ENCODE measurements at places on chromosomes 1 and 21.
A peak's percentile ranks its signal among the peaks of the same experiment; 100 is the strongest.

- H3K36me3 ChIP-seq: no peaks in the 10 kb centered on the region
- no peak overlapping the region for H3K27ac ChIP-seq
- no peaks in the 10 kb centered on the region for H3K4me1 ChIP-seq
- H3K27me3 ChIP-seq: peaks cover 10% of the 10 kb centered on the region
These were observed 6.4 kb downstream of the GABRD start for GRCh38 chr1:2025491-2025981.

DNA sequence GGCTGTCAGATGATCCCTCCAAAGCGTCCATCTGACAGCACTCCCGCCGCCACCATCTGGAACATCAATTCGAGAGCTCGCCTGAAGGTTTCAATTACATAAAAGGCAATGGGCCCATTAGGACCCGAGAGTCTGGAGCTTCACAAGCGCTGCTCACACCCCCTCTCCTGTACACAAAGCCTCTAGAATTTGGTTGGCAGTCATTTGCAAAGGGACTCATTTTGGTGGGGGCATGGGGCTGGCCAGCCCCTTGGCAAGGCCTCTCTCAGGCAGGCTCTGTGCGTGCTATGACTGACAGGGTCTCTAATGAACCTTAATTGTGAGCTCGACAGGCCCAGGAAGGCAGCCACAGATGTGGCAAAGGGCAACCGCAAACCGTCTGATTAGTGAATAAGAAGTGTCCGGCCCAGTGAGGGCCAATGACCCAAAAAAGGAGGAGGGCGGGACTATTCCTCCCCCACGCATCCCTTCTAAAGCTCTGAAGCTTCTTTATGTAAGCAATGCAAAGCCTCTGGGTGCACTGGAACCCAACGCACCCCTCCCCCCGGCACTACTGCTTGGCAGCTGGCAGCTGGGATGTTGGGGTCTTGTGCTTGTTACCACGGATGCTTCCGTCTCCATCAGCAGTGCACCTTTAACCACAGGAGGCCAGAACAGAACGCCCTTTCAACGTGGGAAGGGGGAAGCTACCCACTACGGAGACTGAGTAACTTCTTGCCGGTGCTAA is 79.4 kb downstream of the CAPZB start:
- H3K27ac ChIP-seq: peak overlapping the region; percentile 98
- H3K4me1 ChIP-seq: peaks cover 75% of the 10 kb centered on the region
- H3K27me3 ChIP-seq: peaks cover 14% of the 10 kb centered on the region
- H3K36me3 ChIP-seq: no peaks in the 10 kb centered on the region

DNA sequence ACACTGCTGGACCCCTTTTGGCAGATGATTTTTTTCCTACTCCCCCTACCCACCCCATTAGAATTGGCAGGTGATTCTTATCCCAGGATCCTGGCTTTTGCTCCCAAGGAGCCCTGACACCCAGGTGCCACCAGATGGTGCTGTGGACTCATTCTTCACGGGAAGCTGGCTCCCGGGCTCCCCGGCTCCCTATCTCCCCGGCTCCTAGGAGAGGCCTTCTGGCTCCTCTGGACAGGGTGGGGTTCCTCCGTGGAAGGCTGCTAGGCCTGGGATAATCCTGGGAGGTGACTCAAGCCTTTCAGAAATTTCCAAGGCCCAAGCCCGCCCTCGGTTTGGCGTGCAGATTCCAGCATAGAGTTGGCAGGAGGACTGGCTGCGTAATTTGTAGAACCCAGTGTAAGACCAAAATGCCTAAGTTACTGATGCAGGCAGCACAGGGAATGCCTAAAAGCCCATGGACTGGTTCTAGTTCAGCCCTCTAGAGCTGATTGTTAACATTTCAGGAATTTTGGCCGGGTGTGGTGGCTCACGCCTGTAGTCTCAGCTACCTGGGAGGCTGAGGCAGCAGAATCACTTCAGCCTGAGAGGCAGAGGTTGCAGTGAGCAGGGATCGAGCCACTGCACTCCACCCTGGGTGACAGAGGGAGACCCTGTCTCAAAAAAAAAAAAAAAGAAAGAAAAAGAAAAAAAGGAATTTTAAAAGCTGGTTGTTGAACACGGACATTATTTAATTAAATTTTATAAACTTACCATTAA is 6.8 kb upstream of the BSDC1 start:
- peak; percentile 91 for DNase-seq
- no peak overlapping the region for H3K4me3 ChIP-seq
- H3K27me3 ChIP-seq: peaks cover 2% of the 10 kb centered on the region
- peak overlapping the region; percentile 33 for H3K27ac ChIP-seq
- H3K4me1 ChIP-seq: peaks cover 5% of the 10 kb centered on the region

DNA sequence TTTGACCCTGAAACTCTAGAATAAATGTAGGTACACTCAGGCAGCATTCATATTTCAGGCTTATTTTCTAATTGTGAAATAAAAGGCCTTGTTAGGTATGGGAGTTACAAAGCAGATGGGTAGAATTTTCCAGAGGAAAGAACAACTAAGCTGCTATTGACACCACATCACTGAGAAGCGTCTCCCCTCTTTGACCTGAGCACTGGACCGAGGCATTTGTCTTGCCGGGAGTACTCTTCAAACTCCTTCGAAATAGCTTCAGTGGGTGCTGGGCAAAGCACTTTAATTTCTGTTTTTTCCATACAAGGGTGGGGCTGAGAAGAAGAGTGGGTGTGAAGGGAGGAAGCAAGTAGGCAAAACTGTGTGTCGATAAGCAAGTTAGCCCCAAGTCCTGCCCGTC is 36.4 kb downstream of the ABCA4 start:
- peaks cover 2% of the 10 kb centered on the region for H3K27me3 ChIP-seq
- no peak overlapping the region for H3K4me3 ChIP-seq
- no peak for DNase-seq
- no peaks in the 10 kb centered on the region for H3K36me3 ChIP-seq
- no peak overlapping the region for H3K27ac ChIP-seq

DNA sequence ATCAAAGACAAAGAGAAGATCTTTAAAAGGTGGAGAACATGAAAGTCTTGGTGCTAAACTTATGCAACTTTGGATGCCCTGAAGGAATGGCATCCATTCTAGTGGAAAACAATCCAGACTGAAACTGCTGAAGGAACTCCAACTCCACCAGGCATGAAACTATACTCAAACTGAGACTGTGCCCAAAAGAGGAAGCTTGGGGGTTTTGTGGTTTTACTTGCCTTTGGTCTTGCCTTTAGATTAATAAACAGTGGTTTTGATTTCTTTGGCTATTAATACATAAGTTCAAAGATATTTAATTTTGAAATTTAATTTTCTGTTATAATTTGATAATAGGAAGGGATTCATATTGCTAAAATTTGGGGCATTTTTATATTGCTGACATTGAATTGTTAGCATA is 17.4 kb upstream of the SLC30A10 start:
- no peak overlapping the region for H3K27ac ChIP-seq
- no peaks in the 10 kb centered on the region for H3K36me3 ChIP-seq
- H3K4me3 ChIP-seq: no peak overlapping the region
- no peak for DNase-seq
- no peaks in the 10 kb centered on the region for H3K27me3 ChIP-seq

DNA sequence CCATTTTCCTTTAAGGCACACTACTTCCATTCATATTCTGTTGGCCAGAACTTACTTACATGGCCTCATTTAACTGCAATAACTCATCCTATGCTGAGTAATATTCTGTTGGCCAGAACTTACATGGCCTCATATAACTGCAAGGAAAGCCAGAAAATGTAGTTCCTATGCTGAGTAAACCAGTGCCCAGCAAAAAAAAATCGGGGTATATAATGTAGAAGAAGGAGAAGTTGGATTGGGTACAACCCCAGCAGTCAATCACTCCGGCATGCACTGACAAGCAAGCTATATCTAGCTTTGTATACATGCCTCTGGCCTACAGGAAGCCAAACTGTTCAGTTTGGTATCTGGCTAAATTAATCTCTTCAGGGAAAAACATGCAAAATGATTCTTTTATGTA is 39.4 kb upstream of the PPIH start:
- no peaks in the 10 kb centered on the region for H3K4me1 ChIP-seq
- DNase-seq: no peak
- no peaks in the 10 kb centered on the region for H3K27me3 ChIP-seq
- no peak overlapping the region for H3K4me3 ChIP-seq
- H3K27ac ChIP-seq: no peak overlapping the region

DNA sequence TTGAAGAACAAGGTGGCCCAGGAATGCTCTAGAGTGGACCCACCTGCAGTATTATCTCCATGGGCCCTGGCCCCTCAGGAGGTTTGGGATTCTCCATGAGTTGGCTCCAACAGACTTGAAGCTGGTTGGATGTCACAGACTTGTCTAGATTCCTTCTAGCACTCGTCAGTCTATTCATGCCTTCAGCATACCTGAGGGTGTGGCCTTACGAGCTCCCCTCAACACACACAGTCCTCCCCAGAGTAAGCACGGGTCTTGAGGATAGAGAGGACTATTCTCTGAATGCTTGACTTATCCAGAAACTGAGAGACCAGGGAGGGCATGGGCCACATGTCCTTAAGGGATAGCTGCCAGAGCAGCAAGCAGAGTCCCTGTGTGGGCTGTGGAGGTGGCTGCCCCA is 45.9 kb upstream of the COL6A1 start:
- no peak for DNase-seq
- no peak overlapping the region for H3K4me3 ChIP-seq
- no peaks in the 10 kb centered on the region for H3K4me1 ChIP-seq
- H3K27ac ChIP-seq: no peak overlapping the region
- peaks cover 50% of the 10 kb centered on the region for H3K36me3 ChIP-seq
- H3K27me3 ChIP-seq: peaks cover 8% of the 10 kb centered on the region

- no peaks in the 10 kb centered on the region for H3K4me1 ChIP-seq
- H3K4me3 ChIP-seq: no peak overlapping the region
- no peaks in the 10 kb centered on the region for H3K27me3 ChIP-seq
- DNase-seq: no peak
- H3K36me3 ChIP-seq: no peaks in the 10 kb centered on the region
These were observed 88.9 kb upstream of the ARHGAP29 start for GRCh38 chr1:94326329-94326728.

DNA sequence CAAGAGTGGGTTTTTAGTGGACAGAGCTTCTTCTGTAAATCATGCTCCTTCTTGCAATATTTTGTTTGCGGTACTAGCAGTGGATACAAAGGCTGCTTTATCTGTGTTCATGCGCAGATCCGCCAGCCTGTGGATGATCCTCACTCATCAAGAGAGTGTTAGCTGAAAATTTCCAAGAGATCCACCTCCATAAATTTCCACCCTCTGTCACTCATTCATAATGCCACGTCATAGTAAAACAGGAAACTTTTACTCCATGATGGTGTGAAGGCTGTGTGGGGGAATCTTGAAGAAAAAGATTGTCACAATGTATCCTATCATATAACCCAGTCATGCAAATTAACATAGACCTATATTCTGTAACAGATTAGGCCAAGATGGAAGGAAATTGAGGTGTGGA is 4.4 kb upstream of the MAPKAPK2 start:
- H3K27me3 ChIP-seq: peaks cover 5% of the 10 kb centered on the region
- no peak for DNase-seq
- no peaks in the 10 kb centered on the region for H3K36me3 ChIP-seq
- H3K27ac ChIP-seq: no peak overlapping the region

GRCh38 chr21:32182449-32182848 is 96.4 kb downstream of the MIS18A start:
- DNase-seq: no peak
- H3K4me1 ChIP-seq: peaks cover 7% of the 10 kb centered on the region
- no peaks in the 10 kb centered on the region for H3K36me3 ChIP-seq
- H3K4me3 ChIP-seq: no peak overlapping the region

GRCh38 chr1:234970731-234971476 is 157.7 kb downstream of the TOMM20 start:
- H3K27ac ChIP-seq: peak overlapping the region; percentile 57
- H3K4me1 ChIP-seq: peaks cover 22% of the 10 kb centered on the region
- H3K4me3 ChIP-seq: peak overlapping the region; percentile 78

- H3K36me3 ChIP-seq: no peaks in the 10 kb centered on the region
- no peak overlapping the region for H3K27ac ChIP-seq
- H3K4me3 ChIP-seq: no peak overlapping the region
These were observed 2.8 kb downstream of the CD48 start for GRCh38 chr1:160708801-160709200.

DNA sequence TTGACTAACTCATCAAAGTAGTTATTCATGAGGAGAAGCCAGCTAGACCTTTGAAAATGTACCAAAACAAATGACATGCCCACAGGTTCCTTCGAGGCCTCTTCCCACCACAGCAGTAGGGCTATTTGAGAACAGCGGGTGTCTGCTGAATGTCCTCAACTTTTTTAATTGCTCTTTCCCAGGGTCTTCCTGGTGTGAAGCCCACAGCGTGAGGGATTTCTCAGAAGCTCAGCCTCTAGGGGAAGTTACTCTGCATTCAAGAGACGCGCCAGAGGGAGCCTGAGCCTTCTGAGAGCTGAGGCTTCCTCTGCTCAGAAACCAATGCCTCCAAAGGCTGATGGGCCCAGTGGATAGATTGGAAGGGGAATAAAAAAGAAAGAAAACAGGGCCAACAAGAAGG is 153.6 kb downstream of the OLFM3 start:
- DNase-seq: no peak
- H3K36me3 ChIP-seq: no peaks in the 10 kb centered on the region
- peaks cover 6% of the 10 kb centered on the region for H3K4me1 ChIP-seq
- H3K27me3 ChIP-seq: no peaks in the 10 kb centered on the region

- peaks cover 36% of the 10 kb centered on the region for H3K4me1 ChIP-seq
- peaks cover 11% of the 10 kb centered on the region for H3K27me3 ChIP-seq
- peaks cover 12% of the 10 kb centered on the region for H3K36me3 ChIP-seq
- peak overlapping the region; percentile 52 for H3K4me3 ChIP-seq
These were observed 15.9 kb downstream of the PSEN2 start for GRCh38 chr1:226886122-226886901.

- peaks cover 4% of the 10 kb centered on the region for H3K36me3 ChIP-seq
- peaks cover 19% of the 10 kb centered on the region for H3K4me1 ChIP-seq
- H3K4me3 ChIP-seq: peak overlapping the region; percentile 66
These were observed 253.1 kb upstream of the IRF2BP2 start for GRCh38 chr1:234862944-234863515.

DNA sequence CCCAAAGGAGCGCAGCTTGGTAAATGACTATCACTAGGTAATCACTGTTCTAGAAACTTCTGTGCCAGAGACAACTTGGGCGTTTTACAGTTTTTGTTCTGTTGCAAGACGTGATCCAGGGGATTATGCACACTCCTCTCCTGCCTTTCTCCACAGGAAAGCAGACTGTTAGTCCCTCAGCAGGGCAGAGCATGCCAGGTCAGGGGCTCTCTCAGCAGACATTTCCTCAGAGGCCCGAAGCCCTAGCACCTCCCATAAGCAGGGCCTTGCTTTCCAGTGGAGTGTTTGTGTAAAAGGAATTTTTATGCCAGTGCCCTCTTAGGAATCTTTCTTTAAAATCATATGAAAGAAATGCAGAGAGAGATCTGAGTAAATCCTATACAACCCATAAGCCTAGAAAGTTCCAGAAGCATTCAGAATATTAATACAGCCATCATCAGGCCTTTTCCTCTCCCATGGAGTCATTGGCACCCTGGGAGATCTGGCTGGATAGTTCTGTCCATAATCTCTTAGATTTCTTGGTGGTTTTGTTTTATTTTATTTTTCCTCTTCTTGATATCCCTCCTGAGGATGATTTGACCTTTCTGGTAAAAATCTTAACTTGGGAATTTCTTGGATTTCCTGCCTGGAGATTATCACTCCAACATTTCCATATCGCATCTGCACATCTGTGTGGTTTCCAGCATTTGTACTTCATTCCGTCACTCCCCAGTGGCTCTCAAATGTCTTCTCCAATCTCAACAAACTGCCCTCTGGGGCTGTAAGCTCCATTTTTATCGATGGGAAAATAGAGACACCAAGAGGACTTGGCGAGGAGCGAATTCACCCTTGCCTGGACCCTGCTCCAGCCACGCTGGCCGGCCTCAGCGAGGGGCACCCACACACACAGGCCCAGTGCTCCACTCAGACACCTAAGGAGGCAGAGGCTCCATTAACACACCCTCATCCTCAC is 116.1 kb downstream of the PSMG1 start:
- H3K4me1 ChIP-seq: no peaks in the 10 kb centered on the region
- H3K4me3 ChIP-seq: no peak overlapping the region
- H3K36me3 ChIP-seq: peaks cover 10% of the 10 kb centered on the region

- H3K36me3 ChIP-seq: no peaks in the 10 kb centered on the region
- H3K27ac ChIP-seq: no peak overlapping the region
- H3K4me1 ChIP-seq: peaks cover 9% of the 10 kb centered on the region
- H3K27me3 ChIP-seq: no peaks in the 10 kb centered on the region
- no peak overlapping the region for H3K4me3 ChIP-seq
These were observed 458.2 kb upstream of the RUNX1 start for GRCh38 chr21:35507181-35507759.
